ENCODE measurements at places on chromosomes 3 and 15.

DNA sequence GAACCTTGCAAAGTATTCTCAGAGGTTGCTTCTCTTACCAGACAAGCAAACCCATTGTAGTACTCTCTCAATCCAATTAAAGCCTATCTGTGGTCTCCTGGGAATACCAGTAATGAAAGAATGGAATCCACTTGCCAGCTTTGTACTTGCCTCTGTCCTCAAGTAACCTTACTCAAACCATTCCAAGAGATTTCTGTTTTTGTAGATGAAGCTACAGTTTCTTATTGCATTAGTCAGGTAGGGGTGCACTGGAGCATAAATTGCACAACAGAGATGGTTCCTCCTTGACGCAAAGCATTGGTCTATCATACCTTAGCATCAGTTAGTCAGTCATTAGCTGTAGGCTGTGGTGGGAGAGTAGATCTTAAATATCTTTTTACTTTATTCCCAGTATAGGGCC is 52.9 kb downstream of the BTLA start:
- peak; percentile 60 for DNase-seq

DNA sequence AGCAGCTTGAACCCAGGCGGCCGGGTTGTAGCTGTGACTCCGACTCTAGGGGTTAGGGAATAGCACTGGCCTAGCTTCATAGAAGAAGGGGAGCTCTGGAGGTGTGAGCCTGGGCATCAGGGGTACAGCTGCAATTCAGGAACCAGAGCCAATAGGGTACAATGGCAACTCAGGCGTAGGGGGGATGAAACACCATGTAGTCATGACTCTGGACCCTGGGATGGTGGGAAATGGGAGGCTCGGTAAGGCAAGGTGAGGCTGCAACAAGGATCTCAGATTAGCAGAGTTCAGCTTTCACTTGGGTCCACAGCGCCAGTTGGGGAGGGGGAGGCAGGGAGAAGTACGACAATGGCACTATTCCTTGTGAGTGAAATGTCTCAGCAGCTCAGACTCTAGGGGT is 210.2 kb upstream of the LYSMD4 start:
- DNase-seq: no peak

DNA sequence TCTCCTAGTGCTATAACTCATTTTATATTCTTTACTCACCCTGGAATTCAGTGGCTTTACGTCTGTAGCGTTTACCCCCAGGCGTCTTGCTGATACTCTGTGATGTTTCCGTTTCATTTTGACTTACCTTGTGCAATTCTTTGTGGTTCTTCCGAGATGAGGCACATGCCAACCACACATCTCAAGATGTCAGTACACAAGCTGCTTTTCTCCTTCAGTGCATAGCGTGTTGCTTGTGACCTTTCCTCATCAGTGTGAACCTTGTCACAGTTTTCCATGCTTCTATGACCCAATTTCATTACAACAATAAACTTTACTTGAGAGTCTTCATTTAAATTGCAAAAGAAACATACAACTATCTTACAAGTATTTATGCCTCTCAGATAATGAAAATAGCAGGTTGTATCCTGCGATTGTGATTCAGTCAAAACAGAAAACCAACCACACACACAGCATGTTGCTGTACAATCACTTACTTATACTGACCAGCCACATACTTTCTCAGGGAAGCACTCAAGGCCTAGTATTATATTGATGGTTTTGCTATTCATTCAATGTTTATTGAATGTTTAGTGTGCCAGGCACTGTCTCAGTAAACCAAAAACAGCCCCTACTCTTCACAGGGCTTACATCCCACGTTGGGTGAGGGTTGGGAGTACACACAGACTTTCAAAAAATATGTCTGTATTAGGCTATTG is 4.6 kb upstream of the TBL1XR1 start:
- no peak for DNase-seq

DNA sequence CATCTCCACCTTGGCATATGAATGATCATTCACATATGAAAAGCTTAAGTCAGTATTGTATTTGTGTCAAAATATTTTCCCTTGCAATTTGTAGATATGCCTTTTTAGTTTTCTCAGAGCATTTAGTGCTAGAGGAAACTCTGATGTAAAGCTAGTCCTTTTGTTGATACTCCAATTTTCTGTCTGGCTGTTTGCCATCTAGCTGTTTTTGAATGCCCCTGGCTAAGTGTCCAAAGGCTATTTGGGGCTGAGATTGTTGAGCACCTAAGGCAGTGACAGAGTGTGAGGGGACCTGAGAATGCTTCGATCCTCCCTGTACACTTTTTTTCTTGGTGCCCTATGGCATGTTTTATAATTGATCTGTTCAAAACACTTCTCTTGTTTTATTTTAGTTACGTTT is 3.1 kb downstream of the SLC51B start:
- DNase-seq: no peak

DNA sequence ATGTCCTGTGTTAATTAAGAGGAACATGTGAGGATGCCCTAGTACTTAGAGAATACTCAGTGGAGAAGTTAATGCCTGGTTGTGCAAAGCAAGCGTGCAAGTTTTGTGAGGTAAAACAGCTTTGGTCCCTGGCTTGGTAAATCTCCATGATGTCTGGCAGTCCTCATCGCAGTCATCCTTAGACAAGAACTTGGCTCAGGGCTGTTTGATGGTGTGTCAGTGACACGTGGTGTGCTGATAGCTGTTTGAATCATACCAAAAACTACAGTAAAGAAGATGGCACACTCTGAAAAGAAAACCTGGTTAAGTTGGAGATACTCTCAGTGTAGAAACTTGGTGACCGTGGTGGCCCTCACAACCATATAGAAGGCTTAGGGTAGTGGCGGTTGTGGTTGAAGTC is 361.7 kb downstream of the FEZF2 start:
- no peak for DNase-seq

DNA sequence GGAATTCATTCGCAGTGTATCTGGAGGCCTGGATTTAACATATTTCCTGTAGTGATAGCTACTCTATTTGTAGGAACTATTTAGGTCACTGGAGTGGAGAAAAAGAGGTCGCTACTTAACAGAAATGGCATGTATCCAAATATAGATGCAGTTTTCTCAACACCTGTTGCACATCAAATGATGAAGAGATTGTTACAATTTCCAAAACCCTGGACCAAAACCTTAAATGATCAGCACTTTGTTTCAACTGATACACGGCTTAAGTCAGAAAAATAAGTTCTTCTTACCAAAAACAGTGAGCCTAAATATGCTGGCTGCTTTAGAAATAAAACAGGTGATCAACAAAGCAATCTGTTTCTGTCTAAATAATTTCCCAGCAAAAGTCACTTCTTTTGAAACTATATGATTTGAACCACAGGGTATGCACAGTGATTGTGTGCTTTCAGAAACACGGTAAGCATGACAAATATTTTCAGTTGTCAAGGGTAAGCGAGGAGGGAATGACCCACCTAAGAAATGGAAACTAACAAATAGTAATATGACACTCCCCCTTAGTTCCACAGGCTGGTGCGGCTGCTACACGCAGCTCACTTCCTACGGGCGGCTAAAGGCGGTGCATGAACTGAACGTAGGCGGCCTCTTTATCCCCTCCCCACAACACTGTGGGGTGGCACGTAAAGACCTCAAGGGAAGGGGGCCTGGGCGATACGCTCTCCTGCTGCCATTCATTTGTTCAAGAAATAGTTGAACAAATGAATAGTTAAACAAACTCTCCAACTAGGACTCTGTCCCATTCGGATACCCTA is 1.1 kb downstream of the EHD4 start:
- peak; percentile 56 for DNase-seq

GRCh38 chr15:50624616-50625168 is 61.9 kb downstream of the TRPM7 start:
- peak; percentile 24 for DNase-seq

DNA sequence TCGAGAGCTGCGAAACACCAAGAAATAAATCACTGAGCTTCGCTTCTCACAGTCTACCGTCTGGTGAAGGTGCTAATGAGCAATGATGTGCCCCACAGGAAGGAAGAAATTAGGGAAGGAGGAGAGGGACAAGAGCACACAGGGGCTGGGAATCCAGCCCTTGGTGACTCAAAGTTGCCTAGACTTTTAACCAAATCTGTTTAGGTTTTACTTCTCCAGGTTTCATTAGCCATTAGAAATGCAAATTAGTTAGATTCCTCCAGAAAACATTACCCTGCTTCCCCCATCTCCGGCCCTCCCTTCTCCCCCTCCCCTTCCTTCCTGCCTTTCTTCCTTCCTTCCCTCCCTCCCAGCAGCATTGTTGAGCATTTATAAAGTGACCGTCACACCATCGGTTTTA is 59.3 kb upstream of the UBE2E1 start:
- DNase-seq: no peak

DNA sequence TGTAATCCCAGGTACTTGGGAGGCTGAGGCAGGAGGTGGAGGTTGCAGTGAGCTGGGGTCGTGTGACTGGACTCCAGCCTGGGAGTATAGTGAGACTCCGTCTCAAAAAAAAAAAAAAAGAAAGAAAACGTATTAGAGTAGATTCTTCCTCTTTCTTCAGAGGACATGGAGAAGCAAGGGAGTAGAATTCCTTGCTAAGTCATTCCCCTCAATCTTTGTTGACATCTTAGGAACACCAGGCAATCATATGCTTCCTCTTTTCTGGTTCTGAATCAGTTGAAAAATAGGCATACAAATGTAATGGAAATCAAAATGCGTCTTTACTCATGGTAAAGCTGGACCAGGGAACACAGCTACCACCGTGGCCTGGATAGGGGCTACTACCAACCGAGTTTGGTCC is 38.3 kb upstream of the ATOSA start:
- no peak for DNase-seq

GRCh38 chr15:62612771-62613170 is 429.8 kb upstream of the TPM1 start:
- DNase-seq: no peak
